Stimulated activated CD4-positive, alpha-beta T cell treated with anti-CD3 and anti-CD28 coated beads, Interleukin-12 subunit alpha, Interleukin-12 subunit beta, amount 100 ng/mL, for 4 hours (primary cell): ENCODE measurements at places on chromosomes 12 and 14.

- no peak for DNase-seq
Measured at GRCh38 chr12:561391-561705, 101.6 kb downstream of the B4GALNT3 start.

DNA sequence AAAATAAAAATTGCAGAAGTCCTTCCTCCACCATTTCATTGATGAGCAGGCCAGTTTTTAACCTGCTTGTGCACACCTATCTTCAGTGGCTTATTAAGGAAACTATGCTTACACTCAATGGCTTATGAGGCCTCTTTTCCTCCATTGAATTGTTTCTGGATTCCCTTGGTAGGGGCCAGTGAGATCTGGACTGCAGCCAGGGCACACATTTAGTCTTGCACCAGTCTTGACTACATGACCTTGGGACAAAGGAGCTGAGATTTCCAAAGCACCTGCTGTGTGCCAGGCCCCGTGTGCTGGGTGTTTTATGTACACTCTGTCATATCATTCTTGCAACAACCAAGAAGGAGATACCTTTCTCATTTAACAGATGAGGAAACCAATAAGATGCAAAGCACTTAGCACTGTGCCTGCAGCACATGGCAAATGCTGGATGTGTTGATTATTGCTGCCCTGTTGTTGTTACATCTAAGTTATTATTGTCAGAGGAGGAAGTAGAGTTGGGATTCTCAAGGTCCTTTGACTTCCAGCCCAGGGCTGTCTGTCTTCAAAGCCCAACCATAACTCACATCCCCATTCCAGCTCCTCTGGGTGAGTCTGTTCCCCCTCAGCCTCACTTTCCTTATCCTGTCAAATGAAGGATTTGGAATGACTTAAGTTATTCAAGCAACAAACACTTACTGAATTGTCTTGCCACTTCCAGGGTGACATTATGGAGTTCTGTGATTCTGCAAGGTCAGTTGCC is 31.6 kb upstream of the RIN3 start:
- DNase-seq, result no peak

DNA sequence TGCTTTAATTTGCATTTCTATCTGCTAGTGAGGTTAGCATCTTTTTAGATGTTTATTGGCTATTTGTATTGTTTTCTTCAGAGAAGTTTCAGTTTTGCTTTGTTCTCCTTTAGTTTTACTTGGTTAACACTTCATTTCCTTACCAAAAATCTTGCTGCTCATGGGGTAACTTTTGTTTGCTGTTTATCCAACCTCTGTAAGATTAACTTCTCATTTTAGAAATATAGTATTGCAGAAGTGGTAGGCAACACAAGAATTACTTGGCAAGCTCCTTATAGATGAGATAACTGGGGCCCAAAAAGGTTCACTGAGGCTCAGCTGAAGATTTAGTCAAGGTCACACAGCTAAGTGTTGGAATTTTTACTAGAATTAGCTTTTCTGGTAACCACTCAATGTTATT is 40.5 kb downstream of the ALKBH1 start:
- no peak for DNase-seq

DNA sequence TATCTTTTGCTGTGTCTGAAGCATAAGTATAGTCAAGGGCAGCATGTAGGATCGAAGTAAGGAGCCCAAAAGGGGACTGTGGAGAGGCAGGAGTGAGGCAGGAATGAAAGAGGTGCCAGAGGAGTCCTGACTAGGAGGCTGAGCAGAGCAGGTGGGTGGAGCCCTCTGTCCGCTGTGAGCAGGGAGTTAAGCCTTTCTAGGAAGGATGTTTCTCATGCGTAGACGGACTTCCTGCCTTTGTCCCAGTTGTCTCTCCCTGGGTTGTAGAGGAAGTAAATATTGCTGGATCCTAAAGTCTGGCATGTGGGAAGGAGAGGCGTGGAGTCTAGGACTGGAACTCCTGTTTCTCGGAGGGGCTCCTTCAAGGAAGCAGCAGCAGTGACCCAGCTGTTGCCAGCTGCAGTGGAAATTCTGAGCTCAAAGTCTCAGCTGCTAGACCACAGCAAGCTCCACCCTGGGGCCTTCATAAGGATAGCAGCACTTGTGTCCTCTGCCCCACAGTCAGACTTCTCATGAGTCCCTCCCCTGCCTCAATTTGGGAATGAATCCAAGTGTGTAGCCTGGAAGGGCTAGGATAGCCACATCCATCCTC is 44.0 kb downstream of the RBMS2 start:
- DNase-seq, result no peak

DNA sequence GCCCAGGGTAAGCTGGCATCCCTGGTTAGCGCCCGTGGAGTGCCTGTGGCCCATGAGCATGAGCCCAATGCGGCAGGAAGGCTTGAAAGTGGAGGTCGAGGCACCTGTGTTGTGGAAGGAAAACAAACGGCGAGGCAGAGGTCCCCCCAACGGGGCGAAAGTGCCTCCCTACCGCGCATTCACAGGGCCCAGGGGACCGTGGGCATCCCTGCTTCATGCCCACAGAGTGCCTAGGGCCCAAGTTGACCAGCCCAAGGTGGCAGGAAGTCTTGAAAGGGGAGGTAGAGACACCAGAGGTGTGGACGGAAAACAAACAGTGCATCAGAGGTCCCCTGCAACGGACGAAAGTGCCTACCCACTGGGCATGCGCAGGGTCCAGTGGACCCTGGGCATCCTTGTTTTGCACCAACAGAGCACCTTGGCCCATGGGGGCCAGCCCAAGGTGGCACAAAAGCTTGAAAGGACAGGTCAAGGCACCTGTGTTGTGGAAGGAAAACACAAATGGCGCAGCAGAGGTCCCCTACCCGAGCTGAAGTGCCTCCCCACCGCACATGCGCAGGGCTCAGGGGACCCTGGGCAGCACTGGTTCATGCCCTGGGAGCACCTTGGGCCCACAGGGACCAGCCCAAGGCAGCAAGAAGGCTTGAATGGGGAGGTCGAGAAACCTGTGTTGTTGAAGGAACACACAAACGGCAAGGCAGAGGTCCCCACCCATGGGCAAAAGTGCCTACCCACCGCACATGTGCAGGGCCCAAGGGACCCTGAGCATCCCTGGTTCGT is 377.5 kb downstream of the ALG10 start:
- no peak for DNase-seq

- DNase-seq, result no peak
Measured at GRCh38 chr12:109047081-109047805, 5.1 kb upstream of the USP30 start.

DNA sequence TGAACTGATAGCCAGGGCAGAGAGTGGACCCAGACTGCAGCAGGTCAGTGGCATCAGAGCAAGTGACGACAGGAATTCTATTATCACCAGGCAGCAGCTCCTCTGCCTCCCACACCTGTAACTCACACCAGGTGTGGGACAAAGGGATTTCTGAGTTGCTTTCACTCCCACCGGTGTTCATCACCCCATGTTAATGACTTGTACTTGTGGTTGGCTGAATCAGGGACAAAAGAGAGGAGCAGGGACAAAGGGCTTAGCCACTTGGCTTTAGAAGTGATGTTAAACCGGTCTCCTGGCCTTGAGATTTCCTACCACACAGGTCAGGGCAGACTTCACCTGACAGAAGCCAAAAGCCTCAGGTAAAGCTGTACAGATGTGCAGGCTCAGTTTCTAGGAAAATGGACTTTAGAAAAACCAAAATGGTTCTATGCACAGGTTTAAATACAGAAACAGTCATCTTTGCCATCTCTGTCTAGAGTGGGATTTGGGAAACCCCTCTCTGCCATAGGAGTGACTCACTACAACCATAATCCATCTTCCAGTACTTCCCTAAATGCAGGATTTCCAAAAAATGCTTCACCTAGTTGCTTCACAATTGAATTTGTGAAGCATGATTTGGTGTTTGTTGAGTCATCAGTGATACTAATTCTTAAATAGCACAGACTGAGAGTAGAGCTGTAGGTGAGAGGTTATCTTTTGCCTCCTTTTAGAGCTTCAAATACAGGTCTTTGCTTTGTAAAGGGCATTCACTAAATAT is 158.5 kb downstream of the PRKCH start:
- no peak for DNase-seq

DNA sequence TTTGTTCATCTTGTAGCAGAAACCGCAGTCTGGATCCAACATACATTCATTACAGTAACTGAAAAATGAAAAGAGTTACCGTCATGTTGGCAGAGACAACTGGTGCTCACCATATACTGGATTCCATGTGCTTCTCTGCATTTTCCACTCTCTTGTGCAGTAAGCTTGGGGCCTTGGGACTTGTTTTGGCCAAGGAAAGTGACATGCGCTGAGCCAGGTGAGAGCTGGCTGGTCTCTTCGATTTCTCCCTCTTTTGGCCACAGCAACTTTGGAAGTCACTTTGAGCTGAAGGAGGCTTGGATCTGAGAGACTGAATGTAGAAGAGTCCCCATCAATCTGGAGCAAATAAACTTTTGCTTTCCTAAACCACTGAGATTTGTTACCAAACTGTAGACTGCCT is 210.6 kb upstream of the ABCD2 start:
- DNase-seq, result no peak

DNA sequence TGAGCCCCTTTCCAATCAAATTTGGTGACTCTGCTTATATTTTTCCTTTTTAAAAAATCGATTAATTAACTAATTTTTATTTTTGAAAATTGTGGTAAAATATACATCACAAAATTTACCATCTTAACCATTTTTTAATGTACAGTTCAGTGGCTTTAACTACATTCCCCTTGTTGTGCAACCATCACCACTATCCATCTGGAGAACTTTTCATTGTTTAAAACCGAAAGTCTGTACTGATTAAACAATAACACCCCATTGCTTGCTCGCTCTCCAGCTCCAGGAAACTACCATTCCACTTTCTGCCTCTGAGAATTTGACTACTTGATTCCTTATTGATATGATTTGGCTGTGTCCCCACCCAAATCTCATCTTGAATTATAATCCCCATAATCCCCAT is 283.4 kb downstream of the C12orf75 start:
- no peak for DNase-seq

GRCh38 chr12:59494617-59495016 is 101.2 kb upstream of the SLC16A7 start:
- DNase-seq, result no peak

- no peak for DNase-seq
Measured at GRCh38 chr12:65900912-65901672, 76.8 kb downstream of the HMGA2 start.

GRCh38 chr12:116719731-116720528 is 17.9 kb downstream of the SPRING1 start:
- no peak for DNase-seq

DNA sequence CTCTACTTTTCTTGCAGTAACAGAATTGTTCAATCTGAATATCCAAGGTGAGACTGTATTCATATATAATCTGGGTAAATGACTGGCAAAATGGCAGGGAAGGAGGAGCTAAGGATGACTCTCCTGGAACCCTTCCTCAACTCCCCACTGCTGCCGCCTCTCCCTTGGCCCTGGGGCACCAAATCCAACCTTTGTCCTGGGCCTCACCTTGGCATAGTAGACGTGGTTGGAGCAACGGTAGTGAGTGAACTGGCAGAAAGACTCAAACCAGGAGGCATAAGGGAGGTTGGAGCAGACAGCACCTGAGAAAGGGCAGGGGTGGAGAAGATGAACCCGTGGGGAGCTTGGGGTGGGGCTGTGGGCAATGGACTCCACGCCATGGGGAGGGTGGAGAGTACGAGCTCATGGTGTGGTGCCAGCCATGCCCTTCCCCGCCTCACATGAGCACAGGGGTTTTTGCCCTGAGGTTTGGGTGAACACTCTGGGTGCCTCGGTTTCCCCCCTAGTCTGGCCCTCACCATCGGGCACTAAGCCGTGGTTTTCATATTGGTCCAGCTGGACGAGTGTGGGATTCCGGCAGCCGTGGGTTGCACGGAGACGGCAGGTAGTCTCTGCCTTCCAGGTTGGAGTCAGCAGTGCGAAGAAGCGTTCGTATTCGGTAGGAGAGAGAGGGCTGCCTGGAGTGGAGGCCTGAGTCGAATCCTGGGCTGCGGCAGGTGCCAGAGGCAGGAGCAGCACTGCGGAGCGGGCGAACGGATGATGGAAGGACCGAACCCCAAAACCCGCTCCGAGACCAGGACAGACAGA is 753 bp downstream of the ACRBP start:
- no peak for DNase-seq

DNA sequence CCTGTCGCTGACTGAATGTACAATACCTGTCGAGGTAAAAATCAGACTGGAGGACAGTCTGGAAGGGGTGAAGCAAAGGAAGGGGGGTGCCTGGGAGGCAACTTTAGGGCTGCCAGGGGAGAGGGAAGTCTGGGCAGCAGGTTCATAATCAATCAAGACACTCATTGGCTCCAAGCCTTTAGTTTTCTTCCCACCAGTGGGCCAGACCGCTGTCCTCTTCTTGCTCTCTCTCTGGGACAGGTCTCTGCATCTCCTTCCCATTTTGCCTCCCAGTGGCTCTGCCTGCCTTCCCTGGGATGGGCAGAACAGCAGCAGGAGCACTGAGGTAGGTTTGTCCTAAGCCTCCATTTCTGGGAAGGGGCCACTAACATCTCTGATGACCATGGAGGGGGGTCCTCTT is 206.5 kb downstream of the TTC8 start:
- DNase-seq, result no peak

DNA sequence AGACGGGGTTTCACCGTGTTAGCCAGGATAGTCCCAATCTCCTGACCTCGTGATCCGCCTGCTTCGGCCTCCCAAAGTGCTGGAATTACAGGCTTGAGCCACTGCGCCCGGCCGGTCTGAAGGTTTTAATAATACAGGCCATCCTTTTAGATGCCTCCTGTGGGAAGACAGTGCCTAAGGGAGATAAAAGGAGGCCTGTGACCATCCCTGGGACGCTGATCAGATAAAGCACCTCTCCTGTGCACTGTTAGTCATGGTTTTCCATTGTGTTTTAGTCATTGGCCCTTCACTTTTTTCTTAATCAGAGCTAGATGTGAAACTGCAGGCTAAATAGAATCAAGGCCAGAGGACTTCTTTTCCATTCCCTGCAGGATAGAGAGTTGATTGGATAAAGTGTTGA is 7.6 kb upstream of the ACADS start:
- DNase-seq, result no peak

GRCh38 chr14:80426683-80427082 is 215.4 kb upstream of the DIO2 start:
- DNase-seq, result no peak

- peak; percentile 80 for DNase-seq
Measured at GRCh38 chr14:69574263-69574953, at the start of gene CCDC177. Gene CCDC177 (minus strand): TSS chr14:69574871. CDS start chr14:69573622, 1,249 bp downstream.

- DNase-seq, result no peak
Measured at GRCh38 chr12:10385166-10385613, 4.7 kb downstream of the KLRK1 start.

DNA sequence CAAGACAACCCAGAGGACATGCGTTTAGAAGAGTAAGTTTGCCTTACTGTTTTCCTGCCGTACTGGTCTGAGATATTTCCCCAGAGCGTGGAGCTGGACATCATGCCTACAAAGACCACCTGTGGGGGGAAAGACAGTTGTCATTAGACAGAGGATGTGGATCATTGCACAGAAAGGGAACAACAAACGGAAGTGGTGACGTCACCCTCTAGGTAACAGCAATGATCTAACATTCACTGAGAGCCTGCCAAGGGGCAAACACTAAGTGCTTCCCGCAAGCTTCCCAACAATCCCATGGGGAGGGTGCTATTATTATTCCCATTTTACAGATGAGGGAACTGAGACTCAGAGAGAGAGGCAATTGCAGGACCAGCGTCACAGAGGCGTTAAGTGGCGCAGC is 48.5 kb downstream of the SVOP start:
- DNase-seq, result no peak
